ENCODE measurements at places on chromosomes 4 and X.

GRCh38 chr4:184091986-184092385 is 125.7 kb downstream of the ENPP6 start:
- DNase-seq, result no peak

DNA sequence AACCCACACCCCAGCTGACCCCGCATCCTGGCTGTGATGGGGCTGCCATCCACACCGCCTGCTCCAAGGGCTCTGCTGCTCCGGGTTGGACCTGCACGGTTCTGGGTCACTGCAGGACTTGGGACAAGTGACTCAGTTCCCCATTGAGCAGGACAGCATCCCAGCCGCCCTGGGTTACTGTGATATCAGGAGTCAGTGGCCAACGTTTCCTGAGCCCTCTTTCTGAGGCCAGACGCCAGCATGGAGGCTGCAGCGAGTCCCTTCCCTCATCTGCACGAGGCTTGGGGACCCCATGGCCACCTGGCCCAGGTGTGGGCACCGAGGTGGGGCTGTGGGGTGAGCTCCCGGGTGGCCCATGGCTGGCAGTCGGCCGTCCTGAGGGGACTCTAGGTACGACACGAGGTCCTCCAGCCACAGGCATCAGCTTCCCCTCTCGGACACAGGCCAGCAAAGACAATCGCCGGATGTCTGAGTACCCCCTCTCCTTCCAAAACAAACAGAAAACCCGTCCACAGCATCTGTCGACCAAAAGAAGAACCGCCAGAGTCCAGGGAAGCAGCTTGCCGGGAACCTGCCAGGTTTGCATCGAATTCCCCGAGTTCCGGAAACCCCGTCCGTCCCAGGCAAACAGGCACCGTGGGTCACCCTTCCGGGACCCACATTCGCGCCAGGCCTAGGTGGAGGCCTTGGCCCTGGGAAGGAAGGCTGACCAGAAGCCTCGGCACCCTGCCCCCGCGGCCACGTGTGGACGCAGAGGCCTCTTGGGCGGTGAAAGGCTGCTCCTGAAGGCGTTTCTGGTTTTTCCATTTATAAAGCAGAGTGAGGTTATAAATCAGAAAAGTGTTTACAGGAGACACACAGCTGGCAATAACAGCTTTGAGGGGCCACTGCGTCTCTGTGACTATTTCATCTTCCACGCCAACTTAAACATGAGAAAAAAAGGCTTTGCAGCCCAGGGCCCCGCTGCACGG is 136.0 kb downstream of the FAM53A start:
- no peak for DNase-seq

GRCh38 chr4:151195801-151196200 is 81.2 kb upstream of the PRSS48 start:
- no peak for DNase-seq

DNA sequence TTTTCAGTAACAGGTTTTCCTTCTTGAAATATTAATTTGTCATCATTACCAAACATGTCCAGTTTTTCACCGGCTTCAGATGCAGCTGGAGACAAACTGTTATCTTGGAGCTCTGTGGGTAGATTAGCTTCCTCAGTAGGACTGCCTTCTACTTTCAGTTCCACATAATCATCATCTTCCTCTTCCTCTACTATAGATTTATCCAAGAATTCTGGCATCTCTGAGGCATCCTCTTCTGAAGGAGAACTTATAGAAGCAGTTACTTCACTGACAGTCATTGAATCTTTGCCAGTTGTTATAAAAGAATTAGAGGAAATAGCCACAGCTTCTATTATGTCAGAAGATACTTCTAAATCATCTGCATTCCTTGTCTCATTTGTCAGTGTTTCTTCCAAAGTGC is 162.9 kb downstream of the LRBA start:
- DNase-seq, result no peak

DNA sequence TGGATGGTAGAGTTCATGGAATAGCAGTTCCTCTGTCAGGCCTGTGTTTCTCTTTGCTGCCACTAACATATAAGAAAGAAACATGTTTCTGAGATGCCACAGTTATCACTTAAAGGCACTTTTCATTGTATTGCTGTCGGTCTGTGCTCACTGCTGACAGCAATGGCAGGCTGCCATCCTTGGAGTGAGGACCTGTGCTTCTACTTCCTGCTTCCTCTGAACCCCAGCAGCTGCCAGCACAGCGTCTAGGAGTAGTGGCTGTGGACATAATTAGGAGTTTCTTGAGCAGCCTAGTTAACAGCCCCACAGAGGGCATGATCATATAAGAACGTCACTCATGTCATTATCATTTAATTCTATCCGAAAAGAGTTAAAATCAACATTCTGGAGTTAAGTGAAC is 30.5 kb downstream of the F11 start:
- no peak for DNase-seq

- no peak for DNase-seq
Measured at GRCh38 chr4:169861593-169861992, 103.8 kb upstream of the HPF1 start.

DNA sequence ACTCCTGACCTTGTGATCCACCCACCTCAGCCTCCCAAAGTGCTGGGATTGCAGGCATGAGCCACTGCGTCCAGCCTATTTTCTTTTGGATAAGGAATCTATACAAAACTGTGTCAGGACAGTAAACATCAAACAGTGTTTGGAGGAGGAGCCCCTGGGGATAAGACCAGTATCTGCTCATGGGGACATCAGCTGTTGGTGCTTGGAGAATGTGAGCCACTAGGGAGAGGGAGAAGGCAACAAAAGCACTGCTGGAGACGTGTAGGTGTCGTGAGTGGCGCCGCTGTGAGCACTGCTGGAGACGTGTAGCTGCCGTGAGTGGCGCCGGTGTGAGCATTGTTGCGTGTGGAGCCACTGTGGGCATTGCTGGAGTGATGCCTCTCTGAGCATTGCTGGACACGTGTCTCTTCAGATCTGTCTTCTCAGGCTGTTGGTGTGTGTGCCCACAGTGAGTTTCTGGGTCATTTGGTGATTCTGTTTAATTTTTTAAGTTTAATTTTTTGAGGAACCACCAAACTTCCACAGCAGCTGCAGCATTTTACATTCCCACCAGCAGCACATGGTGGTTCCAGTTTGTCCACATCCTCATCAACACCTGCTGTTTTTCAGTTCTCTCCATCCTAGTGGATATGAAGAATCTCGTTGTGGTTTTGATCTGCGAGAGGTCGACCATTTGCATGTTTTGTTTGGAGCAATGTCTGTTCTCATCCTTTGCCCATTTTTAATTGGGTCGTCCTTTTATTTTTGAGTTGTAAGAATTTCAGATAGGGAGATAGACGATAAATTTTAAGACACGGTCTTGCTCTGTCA is 19.0 kb downstream of the DGKQ start:
- DNase-seq, result no peak

- no peak for DNase-seq
Measured at GRCh38 chr4:154634058-154634457, 21.6 kb upstream of the FGG start.

DNA sequence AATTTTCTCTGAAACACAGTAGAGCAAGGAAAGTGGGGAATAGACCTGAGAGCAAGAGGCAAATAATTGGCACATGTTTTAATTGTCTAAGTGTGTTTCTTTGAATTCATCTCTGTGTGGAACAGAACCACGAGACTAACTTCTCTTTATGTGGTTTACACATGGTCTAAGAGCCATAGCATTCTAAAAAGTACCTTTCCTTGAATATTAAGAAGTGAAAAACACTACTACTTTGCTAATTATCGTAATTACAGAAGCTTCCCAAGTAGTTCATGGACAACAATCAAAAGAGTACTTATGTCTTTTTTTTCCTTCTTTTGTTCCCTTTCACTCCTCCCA is 2.9 kb upstream of the CYBB start:
- no peak for DNase-seq

- DNase-seq, result no peak
Measured at GRCh38 chr4:10761903-10762302, 77.3 kb upstream of the CLNK start.

DNA sequence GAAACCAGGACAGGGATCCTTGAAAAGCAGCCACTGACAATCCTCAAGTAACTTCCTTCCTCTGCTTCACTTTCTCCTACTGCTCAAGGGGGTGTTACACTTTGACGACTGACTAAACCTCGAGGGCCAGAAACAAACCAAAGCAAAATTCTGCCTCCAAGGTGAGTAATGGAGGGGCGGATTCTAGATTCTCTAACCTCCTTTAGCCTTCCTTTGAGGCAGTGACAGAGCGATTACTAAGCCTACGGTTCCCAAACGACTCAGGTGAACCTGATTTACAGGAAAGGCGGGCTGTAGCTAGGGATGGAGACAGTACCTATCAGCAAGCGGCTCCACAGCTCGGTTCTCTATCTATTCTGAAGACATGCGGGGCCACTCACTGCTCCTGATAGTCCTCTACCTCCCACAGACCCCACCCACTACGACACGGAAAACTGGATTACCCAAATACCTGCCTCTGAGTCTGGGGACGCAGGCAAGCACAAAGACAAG is 487 bp downstream of the TBCK start:
- DNase-seq, result no peak

GRCh38 chrX:41153448-41153847 is 68.2 kb downstream of the USP9X start:
- DNase-seq, result no peak

DNA sequence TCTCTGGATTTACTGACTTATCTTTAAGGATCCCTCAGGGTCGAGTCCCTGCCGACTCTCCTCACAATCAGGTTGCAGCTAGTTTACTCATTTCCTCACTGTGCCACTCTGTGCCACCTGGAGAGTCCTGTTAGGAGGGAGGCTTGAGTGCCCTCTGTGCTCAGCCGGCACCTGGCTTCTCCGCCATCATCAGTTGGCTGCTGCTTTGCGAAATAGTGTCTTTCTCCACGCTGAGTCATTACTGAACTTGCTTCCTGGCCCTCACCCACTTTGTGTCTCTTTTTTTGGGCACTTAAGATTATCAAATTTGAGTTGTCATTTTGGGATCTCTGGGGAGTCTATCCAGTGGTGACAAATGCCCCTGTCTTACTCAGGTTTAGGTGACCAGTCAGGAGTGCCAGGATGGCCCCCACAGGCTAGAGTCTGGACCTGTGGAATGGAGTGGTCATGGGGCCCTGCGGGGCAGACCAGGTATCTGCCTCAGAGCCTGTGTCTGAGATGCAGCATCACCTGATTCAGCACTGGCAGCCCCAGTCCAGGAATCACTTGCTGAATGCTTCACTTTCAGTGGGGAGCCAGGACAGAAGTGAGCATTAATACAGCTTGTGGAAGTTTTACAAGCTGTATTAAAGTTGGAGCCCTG is 37.7 kb downstream of the JADE1 start:
- DNase-seq, result no peak

DNA sequence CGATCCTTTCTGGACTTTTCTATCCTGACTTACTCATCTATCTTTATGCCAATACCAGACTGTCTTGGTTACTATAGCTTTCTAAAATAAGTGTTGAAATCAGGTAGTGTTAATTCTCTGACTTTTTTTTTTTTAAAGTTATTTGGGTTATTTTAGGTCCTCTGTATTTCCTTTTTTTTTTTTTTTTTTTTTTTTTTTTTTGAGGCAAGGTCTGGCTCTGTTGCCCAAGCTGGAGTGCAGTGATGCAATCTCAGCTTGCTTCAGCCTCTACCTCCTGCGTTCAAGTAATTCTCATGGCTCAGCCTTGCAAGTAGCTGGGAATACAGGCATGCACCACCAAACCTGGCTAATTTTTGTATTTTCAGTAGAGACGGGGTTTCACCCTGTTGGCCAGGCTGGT is 2.8 kb upstream of the NELFA start:
- DNase-seq, result no peak

DNA sequence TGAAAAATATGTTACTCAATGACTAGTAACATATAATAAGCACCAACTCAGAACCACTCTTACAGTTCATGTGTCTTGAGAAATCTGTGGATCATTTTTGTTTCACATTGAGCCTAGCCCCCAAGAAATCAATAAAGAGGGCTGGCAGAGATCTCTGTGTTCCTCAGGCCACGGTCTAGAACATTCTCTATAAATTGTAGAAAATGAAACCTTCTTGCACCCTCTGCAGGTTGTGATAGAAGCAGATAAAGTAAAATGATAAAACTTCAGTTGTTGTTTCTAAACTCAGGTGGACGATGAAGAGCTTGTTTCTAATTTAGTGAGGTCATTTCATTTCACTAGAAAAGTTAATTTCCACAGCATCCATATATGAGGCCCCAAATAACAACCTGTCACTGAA is 182.7 kb downstream of the KIT start:
- DNase-seq, result no peak

DNA sequence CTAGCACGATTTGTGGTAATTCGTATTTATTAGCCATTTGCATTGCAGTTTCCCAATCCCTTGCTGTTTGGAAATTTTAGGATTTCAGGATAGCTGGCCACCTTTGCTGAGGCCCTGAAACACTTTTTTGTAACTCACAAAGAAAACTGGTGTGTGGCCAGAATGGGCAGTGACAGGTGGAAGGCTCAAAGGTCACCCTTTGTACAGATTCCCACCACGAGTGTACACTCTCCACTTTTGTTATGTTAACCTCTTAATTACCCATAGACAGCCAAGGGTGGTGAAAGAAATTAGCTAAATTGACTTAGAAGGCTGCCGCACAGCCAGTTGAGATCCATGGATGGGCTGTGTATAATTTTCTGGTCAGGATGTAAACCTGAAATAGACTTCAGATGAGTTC is 109.7 kb upstream of the ARX start:
- no peak for DNase-seq

DNA sequence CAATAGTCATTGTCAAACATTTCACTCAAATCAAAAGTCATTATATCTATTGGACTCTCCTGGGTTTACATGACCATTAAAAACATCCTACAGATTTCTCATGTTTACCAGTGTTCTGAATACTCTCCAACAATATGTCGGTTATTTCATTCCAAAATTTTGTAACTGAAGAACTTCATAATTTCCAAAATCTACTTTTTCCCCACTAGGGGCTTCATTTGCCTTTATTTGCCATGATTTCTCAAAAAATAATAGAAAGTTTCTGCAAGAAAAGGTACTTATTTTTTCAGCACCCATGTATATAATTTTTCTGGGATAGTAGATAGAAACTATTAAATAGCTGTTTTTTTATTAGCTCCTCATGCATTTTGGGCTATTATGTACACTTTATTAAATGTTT is 49.0 kb downstream of the PRDM5 start:
- no peak for DNase-seq

Measured in T47D (cell line).